H4 (cell line): ENCODE measurements at places on chromosomes 1 and 21. TPM values are rescaled to one million over a fixed set of nuclear protein-coding genes. Genes with fewer than 3 reads are reported as not detected.

DNA sequence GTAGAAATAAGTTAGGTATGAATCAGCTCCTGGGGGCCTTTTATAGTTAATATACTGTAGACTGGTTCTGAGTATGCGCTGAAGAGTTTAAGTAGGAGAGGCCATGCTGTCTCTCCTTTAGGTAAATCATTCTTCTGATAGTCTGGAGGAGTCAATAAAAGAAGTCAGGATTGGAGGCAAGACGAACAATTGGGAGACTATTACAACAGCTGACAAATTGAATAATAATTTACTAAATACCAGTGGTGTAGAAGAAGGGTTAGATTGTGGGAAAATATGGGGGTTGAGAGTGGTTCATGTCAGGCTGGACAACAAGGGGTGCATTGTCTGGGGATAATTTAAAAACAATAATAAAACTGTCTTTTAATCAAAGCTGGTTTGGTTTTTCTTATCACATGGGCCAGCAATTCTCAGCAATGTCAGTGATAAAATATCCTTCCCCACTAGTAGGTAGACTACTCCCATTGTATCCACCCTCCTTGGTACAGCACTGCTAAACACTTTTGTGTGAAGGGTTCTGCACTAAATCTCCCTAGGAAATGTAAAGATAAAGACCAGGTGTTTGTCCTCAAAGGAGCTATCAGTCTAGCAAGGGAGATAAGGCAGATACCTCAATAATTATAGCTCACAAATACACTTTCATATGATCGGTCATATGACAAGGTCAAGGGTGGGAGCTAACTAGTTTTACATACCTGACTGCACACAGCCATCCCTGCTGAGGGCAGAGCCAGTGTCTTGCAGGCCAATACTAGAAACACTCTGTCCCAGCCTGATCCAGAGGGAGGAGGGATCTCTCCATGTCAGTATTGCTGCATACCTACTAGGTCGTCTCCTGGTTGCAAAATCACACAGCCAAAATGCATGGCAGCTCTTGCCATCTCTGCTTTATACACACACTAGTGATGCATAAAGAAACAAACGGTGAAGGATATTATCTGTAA is 299.7 kb downstream of the VAV3 start:
- DNase-seq, result no peak

- peak; percentile 51 for DNase-seq
Measured at GRCh38 chr1:229148041-229148671, 122.8 kb upstream of the RAB4A start.

- DNase-seq, result no peak
Measured at GRCh38 chr1:69513601-69514000, 54.1 kb upstream of the LRRC7 start.

SPRR2E gene
- total RNA-seq, result not detected in 2 replicates

SPRR4 gene
- total RNA-seq, result not detected in 2 replicates

DNA sequence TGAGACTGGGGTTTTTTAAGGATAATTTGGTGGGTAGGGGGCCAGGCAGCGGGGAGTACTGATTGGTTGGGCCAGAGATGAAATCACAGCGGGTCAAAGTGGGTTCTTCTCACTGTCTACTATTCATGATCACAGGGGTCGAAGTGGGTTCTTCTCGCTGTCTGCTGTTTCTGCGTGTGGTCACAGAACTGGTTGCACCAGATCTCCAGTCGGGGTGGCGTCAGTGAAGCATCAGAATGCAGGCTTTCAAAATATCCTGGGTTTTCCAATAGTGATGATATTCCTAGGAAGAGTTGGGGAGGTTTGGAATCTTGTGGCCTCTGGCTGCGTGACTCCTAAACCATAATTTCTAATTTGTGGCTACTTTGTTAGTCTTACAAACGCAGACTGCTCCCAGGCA is 45.1 kb downstream of the TRPM2 start:
- peak; percentile 63 for DNase-seq

DNA sequence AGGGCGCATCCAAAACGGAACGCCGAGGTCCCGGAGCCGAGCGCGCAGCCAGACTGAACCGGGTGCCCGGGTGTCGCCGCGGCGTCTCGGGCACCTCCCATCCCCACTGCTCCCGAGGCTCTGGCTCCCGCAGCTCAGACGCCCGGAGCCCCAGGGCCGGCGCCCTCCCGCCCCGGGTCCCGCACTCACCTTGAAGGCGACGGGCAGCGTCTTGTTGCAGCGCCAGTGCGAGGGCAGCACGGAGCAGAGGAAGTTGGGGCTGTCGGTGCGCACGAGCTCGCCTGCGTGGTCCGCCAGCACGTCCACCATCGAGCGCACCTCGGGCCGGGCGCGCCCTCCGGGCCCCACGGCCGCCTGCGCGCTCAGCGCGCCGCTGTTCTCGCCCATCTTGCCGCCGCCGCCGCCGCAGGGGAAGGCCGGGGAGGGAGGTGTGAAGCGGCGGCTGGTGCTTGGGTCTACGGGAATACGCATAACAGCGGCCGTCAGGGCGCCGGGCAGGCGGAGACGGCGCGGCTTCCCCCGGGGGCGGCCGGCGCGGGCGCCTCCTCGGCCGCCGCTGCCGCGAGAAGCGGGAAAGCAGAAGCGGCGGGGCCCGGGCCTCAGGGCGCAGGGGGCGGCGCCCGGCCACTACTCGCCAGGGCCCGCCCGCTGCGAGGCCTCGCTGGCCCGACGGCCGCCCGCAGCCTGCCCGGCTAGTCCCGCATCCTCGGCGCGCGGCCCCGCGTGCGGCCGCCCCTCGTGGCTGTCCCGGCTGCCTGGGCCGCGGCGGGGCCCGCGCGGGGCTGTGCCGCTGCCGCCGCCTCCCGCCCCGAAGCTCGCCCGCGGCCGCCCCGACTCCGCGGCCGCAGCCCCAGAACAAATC is 447 bp downstream of the RUNX3 start:
- no peak for DNase-seq

DNA sequence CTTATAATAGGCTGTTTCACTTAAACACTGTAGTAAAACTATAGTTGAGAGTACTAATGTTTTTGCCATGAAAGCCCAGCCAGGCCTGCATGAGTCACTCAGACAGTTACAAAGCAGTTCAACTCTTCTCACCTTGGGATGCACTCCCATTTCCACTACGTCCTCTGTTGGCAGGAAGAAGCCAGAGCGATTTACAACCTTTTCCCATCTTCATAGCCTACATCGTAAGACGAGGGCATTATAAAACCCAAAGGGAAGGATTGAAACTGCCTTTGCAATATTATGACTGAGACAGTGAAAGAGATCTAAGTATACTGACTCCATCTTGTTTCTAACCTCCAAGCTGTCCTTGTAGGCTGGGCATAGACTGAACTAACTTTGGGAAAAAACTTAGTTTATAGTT is 71.8 kb upstream of the CSF1 start:
- peak; percentile 54 for DNase-seq

DNA sequence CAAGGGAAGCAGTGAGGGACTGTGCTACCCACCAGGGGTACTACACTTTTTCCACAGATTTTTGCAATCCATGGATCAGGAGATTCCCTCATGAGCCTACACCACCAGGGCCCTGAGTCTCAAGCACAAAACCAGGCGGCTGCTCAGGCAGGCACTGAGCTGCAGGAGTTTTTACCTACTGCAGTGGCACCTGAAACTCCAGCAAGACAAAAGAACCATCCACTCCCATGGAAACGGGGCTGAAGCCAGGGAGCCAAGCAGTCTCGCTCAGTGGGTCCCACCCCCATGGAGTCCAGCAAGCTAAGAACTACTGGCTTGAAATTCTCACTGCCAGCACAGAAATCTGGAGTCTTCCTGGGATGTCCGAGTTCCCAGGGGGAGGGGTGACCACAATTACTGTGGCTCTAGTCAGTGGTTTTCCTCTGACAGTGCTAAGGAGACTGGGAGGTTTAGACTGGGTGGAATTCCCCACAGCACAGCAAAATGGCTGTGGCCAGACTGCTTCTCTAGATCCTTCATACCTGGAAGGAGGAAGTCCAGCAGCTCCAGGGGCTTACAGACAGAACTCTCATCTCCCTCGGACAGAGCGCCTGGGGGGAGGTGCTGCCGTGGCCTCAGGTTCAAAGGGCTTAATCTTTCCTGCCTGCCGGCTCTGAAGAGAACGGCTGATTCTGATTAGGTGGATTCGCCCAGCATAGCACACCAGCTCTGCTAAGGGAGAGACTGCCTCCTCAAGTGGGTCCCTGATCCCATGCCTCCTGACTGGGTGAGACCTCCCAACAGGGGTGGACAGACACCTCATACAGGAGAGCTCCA is 437.8 kb downstream of the LTN1 start:
- DNase-seq, result peak; percentile 53

PLA2G2D gene
- not detected in 2 replicates for total RNA-seq

DNA sequence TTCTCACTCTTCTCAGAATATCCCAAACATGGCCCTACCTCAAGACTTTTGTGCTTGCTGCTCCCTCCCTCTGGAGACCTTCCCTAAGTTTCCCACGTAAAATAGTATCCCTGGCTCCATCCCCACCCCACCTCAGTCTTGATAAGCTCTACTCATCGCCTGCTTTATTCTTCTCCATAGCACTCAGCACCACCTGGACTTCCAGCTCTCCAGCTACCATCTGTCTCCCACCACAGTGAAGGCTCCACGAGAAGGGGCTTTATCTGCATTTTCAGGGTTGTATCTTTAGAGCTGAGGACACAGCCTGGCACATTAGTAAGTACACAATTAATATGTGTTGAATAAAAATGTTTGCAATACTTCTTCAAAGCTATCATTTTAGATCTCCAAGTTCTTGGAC is 37.8 kb downstream of the MAB21L3 start:
- no peak for DNase-seq

MAP3K6 gene
- 4.2 and 6.7 TPM in 2 replicates for total RNA-seq

DNA sequence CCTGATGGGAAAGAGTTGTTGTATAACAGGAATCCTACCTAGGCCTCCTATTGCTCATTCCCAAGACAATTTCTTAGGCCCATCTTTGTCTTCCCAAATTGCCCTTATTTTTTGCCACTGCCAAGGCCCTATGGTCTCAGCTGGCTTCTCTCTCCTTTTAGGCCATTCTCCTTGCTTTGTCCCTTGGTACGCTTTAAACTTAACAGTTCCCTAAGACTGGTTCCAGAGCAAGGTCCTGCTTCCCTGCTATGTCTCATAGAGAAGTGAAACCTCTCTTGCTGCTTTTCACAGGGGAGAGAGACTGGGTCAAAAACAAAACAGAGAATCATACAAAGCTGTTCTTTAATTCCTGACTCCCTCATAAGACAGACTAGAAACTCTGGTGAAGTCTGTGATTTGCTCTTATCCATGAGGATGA is 77.1 kb downstream of the XCL2 start:
- no peak for DNase-seq

CRP gene
- total RNA-seq, result not detected in 2 replicates

DNA sequence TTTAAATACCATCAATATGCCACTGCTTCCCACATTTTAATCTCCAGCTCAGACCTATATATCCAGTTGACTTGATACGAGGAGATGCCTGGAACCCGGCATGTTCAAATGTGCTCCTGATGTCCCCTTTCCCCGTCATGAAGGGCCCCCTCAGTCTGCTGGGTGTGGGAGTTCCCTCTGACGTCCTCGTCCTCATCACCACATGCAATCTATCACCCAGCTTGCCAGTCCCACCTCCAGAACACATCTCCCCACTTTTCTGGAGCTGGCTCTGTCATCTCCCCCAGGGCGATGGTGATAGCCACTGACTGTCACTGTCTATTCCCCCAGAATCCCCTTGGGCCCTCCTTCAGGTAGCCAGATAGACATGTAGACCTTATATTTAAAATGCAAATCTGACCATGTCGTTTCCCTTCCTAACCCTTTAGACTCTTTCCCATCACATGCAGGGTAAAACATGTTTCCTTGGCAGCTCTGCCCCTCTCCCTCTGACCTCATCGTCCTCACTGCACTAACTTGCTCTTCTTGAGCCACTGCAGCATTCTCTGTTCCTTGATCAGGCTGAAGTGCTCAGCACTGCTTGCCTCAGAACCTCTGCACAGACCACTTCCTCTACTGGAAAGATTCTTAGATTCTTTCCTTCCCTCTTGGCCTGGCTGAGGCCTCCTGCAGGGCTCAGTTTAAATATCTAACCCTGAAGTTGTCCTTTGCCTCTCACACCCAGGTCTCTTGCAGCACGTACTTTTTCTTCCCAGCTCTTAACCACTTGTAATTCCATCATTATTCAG is 7.4 kb downstream of the AZIN2 start:
- DNase-seq, result no peak

C1orf56 gene
- total RNA-seq, result 0.86 and 2.7 TPM in 2 replicates

LIX1L gene
- 15.1 and 18.7 TPM in 2 replicates for total RNA-seq

NDUFS2 gene
- 101 and 120 TPM in 2 replicates for total RNA-seq

GRCh38 chr1:70396607-70397006 is 14.5 kb upstream of the CTH start:
- no peak for DNase-seq
